HCEC 1CT (cell line): ENCODE measurements at places on chromosomes 4 and X.

- DNase-seq: no peak
Observed at GRCh38 chrX:124392794-124393193, 46.4 kb downstream of the SH2D1A start.

GRCh38 chr4:3436798-3437581, 4.8 kb upstream of the HGFAC start:
- peak; percentile 9 for DNase-seq

DNA sequence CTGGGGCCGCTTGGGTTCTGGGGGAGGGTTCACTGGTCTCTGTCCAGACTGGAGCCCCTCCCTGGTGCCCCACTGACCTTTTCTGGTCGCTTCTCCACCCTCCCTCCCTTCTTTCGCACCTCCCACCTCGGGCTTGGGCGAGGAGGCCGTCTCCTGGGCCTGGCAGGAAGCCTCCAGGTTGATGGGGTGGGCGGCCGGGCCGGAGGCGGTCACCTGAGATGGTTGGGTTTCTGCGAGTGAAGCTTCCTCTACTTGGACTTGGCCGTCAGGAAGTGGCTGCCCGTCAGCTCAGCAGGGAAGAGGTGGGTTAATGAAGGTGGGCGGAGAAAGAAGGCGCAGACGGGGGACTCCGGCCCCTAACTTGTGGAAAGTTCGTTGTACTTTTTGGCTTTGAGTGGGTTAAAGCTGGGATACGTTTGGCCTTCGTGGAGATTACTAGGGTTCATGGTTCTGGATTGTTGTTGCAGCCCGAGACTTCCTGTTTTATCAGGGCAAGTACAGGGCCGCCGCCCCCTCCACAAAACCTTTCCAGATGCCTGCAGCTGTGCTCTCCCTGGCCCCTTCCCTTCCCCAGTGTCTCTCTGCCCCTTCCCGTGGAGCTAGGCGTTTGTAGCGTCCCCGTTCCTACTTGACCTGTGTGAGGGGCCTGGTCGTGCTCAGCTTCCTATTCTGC, 1.2 kb downstream of the AKAP17A start:
- DNase-seq: no peak

DNA sequence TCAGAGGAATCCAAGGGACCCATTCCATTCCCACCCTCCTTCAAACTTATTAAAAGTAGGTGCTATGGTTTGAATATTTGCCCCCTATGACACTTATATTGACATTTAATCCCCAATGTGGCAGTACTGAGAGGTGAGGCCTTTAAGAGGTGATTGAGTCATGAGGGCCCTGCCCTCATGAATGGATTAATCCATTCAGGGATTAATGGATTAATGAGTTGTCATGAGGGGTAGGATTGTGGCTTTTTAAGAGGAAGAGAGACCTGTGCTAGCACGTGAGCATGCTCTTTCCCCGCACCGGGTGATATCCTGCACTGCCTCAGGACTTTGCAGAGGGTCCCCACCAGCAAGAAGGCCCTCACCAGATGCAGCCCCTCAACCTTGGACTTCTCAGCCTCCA, 50.1 kb downstream of the IRF2 start:
- no peak for DNase-seq

GRCh38 chr4:136750897-136751296, 781.4 kb downstream of the PCDH18 start:
- DNase-seq: peak; percentile 9

DNA sequence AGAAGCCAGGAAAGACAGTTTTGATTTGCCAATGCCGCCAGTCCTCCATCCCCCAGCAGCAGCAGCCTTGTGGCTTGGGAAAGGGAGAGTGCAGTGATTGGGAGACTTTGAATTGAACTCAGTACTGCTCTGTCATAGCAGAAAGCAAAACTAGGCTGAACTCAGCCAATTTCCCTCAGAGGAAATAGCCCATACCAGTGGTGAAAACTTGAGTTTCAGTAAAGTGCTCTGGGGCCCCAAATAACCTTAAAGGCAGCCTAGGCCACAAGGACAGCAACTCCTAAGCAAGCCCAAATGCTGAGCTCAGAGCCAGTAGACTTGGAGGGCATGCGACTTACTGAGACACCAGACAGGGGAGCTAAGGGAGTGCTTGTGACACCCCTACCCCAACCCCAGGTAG, 2.0 kb upstream of the PROM1 start:
- DNase-seq: no peak

DNA sequence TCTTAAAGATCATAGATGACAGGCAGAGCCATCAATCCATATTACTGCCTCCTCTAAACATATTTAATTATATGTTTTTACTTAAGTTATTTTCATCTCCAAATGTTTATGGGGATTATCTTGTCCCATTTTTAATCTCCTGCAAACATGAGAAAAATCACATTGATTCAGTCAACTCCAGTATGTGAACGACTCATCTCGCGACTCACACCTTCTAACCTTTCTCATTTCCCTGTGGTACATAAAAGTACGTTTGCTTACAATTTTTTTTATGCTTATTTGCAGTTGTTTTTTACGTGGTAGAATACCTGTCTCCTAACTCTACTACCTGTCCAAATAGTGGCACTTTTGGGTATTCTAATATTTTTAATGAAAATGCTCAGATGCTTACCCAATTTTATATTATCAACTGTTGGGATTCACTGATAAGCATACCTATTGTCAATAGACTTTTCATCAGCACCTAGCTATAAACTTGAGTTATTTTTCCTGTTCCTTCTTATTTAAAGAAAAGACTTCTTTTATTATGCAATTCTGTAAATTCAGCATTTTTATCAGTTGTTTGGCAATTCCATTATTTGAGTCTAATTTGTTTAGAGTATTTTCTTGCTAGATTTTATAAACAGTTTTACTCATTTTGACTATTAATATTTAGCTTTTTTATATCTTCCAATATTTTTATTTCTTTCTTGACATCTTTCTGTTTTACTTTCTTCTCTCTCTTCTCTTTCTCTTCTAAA, 276.6 kb downstream of the ANK2 start:
- DNase-seq: peak; percentile 3

GRCh38 chr4:91916219-91916618, 387.5 kb upstream of the GRID2 start:
- DNase-seq: no peak

DNA sequence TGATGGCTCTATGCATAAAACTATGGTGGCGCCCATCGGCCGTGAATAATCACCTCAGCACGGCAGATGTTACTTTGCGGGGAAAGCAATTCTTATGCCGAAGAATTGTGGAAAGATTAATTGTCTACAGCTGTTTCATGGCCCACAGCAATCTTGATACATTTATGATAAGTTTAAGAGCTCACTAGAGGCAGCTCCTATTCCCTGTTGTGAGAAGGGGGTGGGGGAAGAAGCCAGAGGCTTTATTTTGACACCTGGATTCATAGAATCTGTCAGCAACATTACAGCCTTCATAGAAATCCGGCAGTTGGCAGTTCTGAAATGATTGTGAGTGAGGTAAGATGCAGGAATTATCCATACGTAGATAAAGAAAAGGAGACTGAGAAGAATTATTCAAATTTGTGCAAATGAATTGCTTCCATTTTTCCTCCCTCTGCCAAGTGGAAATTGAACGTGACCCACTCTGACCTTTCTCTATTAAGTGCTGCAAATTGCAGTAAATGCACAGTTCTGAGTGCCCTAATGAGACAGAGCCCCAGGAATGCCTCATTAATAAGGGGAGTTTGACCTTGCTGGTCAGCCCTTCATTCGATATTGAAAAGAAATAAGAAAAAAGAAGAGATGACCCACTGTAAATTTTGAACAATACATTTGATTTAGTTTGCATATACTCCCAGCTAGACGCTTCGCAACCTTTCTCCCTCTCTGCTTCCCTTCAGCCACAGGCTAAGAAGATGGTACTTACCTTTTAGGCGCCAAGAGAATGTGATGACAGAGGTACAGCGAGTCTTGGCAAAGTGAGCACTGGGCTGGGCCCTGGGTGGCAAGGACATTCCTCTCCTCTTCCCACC, 188.8 kb downstream of the GPAT3 start:
- DNase-seq: no peak

GRCh38 chrX:53637479-53637878, 49.0 kb downstream of the HUWE1 start:
- DNase-seq: no peak

GRCh38 chrX:115952417-115953092, 218.0 kb upstream of the AGTR2 start:
- DNase-seq: no peak
